Endothelial cell (in vitro differentiated cells): ENCODE measurements at places on chromosomes 6 and 20.

DNA sequence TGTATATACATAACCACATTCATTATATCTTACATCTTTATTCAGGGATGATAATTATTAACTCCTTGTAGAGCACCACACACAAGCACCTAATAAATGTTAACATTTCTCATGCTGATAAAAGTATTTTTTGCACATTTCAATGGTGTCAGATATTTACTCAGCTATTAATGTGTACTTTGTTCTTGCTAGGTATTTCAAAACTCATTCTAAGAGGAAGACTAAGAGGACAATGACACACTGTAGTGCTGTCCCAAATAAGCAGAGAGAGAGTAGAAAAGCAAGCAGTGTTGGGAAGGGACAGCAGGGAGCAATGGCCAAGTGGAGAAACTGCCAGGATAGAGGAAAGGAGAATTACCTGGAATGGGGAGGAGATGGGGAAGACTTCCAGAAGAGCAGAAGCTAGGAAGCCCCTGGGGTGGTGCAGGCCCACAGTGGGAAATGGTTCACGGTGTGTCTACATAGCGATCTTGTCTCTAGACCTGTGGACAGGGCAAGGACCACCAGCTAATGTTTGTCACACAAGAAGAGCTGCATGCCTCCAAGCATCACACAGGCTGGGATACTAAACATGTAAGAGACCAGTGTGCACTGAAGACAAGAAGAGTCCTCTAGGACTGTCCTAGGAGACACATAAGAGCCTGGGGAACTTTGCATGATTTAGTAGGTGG lies 55.3 kb downstream of the RARS2 start:
- no peak for DNase-seq

GRCh38 chr20:49405062-49405683 lies 77.3 kb downstream of the KCNB1 start:
- no peak for DNase-seq

- no peak for DNase-seq
Measured at GRCh38 chr20:39899881-39900280, 789.2 kb downstream of the MAFB start.

GRCh38 chr20:47691625-47692024 lies 93.7 kb downstream of the SULF2 start:
- no peak for DNase-seq

DNA sequence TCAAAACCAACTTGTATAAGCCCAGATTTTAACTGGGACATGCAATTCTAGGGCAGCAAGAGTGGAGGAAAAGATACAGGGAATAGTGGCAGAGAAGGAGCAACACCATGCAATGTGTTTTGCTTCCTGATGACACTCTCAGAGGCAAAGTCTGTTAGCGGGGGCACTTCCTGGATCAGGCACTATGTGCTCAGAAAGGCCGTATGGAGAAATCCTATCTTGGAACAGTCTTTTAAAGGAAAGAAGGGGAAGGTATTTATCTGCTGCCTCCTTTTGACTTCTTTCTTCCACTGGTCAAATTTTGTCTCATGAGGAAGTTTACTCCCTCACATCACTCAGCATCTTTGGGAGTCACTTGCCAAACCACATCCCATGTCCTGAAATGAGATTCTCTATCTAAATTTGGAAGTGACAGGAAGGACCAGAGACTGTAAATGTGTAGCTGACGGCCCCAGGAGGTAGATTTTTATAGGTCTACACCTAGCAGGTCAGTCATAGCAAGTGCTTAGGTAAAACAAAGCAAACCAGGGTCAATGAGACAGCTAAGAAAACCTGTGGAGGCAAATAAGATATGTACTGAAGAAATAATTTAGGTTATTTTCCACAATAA lies 91.7 kb upstream of the ELOVL5 start:
- no peak for DNase-seq

DNA sequence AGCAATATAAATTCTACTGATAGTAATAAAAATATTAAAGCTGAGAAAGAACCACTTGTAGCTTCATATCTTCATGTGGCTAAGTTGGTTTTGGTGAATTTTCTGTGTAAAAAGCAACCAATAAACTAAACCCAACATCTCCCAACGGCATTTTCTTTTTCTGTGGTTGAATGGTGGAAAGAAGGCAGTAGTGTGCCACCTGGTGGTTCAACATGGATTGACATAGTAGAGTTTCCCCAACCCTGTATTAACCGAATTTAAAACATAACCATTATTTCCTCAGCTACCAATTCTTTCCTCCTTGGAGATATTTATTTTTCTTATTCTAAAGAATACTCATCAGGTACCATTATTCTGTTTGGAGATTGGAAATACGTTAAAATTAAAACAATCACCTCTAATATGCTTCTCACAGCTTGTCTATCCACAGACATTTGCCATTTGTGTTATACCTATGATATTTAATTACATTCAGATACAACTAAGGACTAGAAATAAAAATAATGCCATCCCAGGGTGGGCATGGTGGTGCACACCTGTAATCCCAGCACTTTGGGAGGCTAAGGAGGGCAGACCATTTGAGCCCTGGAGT lies 117.1 kb upstream of the EEF1E1 start:
- DNase-seq: peak; percentile 47

- no peak for DNase-seq
Measured at GRCh38 chr6:125732398-125732797, 17.0 kb upstream of the HEY2 start.

DNA sequence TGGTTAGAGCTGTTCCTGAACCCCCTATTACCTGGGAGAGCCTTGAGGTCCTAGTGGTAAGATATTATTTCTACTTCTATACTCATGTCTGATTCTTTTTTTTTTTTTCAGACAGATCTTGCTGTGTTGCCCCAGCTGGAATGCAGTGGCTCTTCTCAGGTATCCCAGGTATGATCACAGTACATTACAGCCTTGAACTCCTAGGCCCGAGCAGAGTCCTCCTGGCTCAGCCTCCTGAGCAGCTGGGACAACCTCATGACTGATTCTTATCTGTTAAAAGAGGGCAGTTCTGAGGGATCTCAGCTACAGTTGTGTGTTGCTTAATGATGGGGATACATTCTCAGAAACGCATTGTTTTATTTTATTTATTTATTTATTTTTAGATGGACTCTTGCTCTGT lies 30.2 kb downstream of the BAK1 start:
- no peak for DNase-seq

- no peak for DNase-seq
Measured at GRCh38 chr20:57563522-57563921, 2.6 kb downstream of the PCK1 start.

GRCh38 chr6:29590218-29590808 lies 5.4 kb downstream of the OR2H2 start:
- no peak for DNase-seq

- no peak for DNase-seq
Measured at GRCh38 chr20:45104786-45105185, 3.9 kb upstream of the KCNS1 start.

DNA sequence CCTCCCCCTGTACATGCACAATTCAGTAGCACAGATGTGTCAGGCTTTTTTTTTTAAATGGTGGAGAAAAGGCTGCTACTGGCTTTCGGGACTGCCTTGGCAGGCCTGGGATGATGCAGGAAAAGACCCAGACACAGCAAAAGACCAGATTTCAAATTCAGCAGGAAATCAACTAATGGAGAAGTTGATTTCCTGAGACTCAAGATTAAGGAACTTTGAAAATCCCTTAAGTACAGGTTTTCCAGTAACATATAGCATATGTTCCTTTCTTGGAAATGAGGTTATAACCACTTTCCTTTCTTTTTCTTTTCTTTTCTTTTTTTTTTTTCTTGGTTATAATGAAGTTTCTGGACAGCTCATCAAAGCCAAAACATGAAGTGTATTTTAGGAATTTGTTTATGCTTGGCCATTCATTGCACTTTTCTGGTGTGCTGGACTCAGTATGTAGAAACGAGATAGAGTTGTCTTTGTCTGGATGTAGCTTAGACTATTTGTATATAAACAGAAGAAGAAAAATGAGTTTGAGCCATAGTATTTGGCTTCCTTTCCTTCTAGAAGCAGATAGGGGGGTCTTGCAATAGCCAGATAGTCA lies 119.4 kb downstream of the SASH1 start:
- DNase-seq: no peak

DNA sequence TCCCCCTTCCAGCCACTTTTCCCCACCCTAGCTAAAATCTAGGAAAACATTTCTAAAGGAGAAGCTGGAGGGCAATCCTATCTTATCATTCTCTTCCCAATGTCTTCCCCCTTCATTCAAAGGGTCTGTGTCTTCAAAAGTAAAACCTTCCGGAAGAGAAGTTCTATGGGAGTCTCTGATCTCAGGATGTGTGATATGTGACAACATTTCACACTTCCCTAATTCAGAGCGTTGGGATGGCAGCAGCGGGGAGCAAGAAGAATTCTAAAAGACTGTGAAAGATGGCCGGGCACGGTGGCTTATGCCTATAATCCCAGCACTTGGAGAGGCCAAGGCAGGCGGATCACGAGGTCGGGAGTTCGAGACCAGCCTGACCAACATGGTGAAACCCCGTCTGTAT lies 65.4 kb upstream of the AKIRIN2 start:
- DNase-seq: no peak

GRCh38 chr20:61912665-61913422 lies 152.8 kb downstream of the TAF4 start:
- no peak for DNase-seq

DNA sequence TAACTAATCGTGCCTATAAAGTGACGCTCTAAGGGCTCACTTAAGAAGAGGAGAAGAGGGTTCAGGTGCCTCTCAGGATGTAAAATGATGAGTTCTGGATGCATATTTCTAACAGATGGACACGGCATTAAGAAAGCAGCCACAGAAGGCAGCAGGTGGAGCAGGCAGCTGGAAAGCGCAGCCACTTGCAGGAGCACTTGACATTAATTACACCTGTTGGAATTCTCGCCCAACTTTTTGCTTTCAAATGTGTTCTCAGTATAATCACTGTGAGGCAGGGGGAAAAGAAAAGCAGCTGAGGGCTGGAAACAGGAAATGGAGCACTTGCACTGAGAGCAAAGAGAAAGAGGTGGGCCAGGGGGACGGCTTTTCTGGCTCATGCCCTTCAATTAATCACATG lies 164.2 kb downstream of the NKAIN2 start:
- no peak for DNase-seq

GRCh38 chr6:11706171-11706570 lies 72.4 kb downstream of the ADTRP start:
- DNase-seq: no peak

DNA sequence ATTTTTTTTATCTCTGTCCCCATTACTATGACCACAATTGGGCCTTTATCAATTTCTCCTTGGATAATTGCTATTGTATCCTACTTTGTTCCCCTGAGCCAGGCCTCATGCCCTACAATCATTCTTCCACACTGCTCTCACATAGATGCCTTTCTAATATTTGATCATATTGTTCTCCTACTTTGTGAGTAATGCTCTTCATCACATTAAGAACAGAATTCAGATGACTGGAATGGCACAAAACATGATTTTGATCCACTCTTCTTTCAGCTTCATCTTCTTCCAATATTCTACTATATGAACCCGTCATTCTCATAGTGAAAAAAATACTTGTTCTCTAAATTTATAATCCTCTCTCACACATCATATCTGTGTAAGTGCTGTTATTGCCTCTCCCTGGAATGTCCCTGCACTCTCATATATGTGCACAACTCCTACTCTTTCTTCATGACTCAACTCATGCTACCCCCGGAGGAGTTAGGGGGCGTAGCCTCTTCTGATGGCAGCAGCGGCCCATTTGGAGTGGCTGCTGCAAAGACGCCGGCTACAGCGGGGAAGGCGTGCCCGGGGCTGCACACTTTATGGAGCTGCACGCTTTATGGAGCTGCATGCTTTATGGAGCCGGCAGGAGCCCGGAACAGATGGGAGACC lies 25.3 kb upstream of the HACE1 start:
- no peak for DNase-seq

- no peak for DNase-seq
Measured at GRCh38 chr6:106156413-106156812, 70.3 kb downstream of the PRDM1 start.

DNA sequence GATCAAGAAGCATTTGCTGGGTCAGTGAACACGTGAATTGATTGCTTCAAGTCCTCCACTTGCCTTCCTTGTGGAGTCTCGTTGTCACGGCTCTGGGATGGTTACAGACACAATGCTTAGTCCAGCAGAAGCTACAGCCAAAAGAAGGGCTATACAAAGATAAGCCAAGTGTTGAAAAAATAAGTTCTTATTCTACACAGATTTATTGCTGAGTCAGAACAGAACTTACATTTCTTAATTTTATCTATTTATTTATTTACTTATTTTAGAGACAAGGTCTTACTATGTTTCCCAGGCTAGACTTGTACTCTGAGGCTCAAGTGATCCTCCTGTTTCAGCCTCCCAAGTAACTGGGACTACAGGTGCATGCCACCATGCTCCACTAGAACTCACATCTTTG lies 199.0 kb downstream of the MYLK4 start:
- no peak for DNase-seq

- DNase-seq: no peak
Measured at GRCh38 chr6:114157848-114158247, 185.0 kb downstream of the HS3ST5 start.

- DNase-seq: no peak
Measured at GRCh38 chr6:149212206-149212605, 105.3 kb upstream of the TAB2 start.

DNA sequence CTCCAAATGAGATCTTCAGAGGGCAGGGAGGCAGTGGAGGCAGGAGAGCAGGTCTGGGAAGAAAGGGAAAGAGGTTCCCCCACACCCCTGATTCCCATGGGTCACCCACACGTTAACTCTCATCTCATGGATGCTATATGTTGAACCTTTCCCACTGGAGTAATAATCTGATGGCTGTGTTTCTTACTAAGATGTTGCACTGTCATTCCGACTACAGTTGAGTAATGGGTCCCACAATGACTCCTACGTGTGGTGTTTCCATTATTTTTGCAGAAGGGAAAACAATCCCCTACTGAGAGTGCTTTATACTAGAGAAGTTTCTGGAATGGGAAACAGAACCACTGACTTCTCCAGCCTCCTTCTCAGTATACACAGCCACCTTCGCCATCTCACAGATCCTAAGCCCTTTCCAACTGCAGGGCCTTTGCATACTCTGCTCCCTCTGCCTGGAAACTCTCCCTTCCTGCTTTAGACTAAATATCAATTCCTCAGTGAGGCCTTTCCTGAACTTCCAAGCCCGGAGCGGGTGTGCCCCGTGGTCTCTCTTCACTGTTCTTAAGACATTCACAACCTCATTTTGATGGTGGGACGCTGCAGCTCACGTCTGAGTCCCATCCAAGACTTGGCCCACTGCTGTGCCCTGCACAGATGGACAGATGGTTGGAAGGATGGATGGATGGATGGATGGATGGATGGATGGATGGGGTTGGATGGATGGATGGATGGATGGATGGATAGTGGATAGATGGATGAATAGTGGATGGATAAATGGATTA lies 238.6 kb upstream of the PMEPA1 start:
- DNase-seq: no peak

DNA sequence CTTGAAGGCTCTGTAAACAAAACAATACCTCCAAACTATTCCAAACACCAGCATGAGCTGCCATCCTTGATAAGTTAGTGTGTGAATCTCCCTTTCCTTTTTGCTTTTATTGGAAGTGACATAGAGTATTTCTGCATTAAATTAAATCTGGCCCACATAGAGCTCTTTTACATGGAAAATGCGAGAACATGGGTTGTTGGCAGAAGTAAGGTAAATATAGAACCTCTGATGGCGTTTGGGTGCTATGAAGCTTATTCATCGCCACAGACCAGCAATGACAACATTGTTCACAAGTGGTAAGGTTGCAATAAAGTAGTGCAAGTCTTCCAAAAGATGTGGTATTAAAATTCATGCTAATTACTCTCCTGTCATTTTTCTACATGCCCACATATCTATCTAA lies 445.8 kb upstream of the JAG1 start:
- no peak for DNase-seq
